ENCODE measurements at places on chromosomes 11 and 22.

- no peaks in the 10 kb centered on the region for H3K36me3 ChIP-seq
- no peaks in the 10 kb centered on the region for H3K27me3 ChIP-seq
- no peak for DNase-seq
- H3K4me1 ChIP-seq: peaks cover 9% of the 10 kb centered on the region
- H3K27ac ChIP-seq: no peak overlapping the region
These were observed 6.4 kb upstream of the CCDC88B start for GRCh38 chr11:64333556-64333955.

DNA sequence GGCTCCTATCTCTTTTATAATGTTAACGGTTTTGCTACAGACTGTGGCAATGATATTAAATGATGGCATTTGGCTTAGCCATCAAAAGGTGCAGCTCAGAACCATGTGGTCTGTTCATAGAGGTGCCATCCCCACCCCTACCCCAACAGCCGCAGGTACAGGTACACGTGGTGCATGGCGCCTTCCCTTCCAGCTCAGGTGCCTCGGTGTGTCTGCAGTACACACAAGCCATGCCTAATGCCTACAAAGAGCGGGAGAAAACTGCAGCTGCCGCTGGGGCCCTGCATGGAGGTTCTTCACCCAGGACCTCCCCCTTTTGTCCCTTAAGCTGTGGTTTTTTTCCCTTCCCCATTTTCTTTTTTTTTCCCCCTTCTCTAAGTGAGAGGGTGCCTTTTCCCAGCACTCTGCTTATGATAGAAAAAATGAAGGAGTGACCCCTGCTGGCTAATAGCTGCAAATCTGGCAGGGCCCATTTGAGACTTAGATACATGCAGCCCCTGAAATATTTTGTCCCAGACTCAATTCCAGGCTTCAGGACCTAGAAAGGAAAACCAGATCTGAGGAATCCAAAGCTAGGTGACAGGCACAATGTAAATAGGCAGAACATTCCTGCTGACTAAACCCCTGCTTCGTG is 6.5 kb downstream of the OR52M1 start:
- H3K36me3 ChIP-seq: no peaks in the 10 kb centered on the region
- H3K27me3 ChIP-seq: no peaks in the 10 kb centered on the region
- no peak overlapping the region for H3K4me3 ChIP-seq
- H3K27ac ChIP-seq: no peak overlapping the region
- DNase-seq: no peak

DNA sequence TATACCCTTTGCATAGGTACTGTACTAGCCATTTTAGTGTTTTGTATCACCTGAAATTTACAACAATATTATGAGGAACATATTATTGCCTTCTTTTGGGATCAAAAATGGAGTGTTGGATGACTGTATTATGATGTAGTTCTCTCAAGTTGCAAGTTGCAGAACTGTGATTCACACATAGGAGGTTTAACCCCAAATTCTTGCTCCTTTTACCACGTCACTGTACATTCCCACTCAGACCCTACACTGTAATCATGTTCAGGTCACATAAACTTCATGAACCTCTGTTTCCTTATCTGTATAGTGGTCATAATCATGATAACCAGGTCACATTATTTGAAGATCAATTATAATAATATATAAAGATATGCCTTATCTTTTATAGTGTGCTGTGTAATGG is 925.1 kb upstream of the TENM4 start:
- H3K4me1 ChIP-seq: no peaks in the 10 kb centered on the region
- no peak overlapping the region for H3K27ac ChIP-seq
- no peaks in the 10 kb centered on the region for H3K27me3 ChIP-seq
- H3K4me3 ChIP-seq: no peak overlapping the region
- no peaks in the 10 kb centered on the region for H3K36me3 ChIP-seq

- H3K27me3 ChIP-seq: no peaks in the 10 kb centered on the region
- no peaks in the 10 kb centered on the region for H3K36me3 ChIP-seq
- no peaks in the 10 kb centered on the region for H3K4me1 ChIP-seq
- no peak overlapping the region for H3K4me3 ChIP-seq
- DNase-seq: no peak
These were observed 754.4 kb upstream of the ARHGAP42 start for GRCh38 chr11:99932684-99933083.

GRCh38 chr11:102921587-102922220 is 33.8 kb downstream of the MMP13 start:
- peaks cover 8% of the 10 kb centered on the region for H3K4me1 ChIP-seq
- H3K4me3 ChIP-seq: no peak overlapping the region
- H3K27ac ChIP-seq: no peak overlapping the region

- H3K36me3 ChIP-seq: no peaks in the 10 kb centered on the region
- H3K27ac ChIP-seq: no peak overlapping the region
- no peaks in the 10 kb centered on the region for H3K27me3 ChIP-seq
These were observed 4.9 kb downstream of the TPBGL start for GRCh38 chr11:75245356-75246005.

DNA sequence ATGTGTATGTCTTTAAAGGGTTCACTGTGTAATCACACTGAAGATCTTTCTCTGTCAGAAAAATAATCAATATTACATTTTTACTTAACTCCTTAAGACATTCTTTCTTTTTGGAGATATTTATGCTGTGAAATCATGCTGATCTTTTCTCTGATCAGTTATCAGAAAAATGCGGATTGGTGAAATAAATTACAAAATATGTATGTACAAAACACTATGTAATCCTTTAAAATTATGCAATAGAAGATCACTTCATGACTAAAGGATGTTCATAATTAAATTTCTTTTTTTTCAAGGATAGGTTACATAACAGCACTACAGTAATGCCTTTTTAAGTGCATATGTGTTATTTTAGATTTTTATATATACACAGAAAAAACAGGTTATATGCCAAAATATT is 24.7 kb downstream of the BTBD10 start:
- H3K36me3 ChIP-seq: no peaks in the 10 kb centered on the region
- H3K4me1 ChIP-seq: peaks cover 2% of the 10 kb centered on the region
- no peak for DNase-seq

GRCh38 chr22:26784772-26785171 is 127.4 kb downstream of the MIAT start:
- no peak for DNase-seq
- no peak overlapping the region for H3K27ac ChIP-seq
- H3K4me3 ChIP-seq: no peak overlapping the region
- no peaks in the 10 kb centered on the region for H3K36me3 ChIP-seq

GRCh38 chr22:45775569-45776312 is 104.1 kb downstream of the ATXN10 start:
- H3K27me3 ChIP-seq: no peaks in the 10 kb centered on the region
- H3K4me3 ChIP-seq: no peak overlapping the region
- no peak for DNase-seq
- no peak overlapping the region for H3K27ac ChIP-seq

DNA sequence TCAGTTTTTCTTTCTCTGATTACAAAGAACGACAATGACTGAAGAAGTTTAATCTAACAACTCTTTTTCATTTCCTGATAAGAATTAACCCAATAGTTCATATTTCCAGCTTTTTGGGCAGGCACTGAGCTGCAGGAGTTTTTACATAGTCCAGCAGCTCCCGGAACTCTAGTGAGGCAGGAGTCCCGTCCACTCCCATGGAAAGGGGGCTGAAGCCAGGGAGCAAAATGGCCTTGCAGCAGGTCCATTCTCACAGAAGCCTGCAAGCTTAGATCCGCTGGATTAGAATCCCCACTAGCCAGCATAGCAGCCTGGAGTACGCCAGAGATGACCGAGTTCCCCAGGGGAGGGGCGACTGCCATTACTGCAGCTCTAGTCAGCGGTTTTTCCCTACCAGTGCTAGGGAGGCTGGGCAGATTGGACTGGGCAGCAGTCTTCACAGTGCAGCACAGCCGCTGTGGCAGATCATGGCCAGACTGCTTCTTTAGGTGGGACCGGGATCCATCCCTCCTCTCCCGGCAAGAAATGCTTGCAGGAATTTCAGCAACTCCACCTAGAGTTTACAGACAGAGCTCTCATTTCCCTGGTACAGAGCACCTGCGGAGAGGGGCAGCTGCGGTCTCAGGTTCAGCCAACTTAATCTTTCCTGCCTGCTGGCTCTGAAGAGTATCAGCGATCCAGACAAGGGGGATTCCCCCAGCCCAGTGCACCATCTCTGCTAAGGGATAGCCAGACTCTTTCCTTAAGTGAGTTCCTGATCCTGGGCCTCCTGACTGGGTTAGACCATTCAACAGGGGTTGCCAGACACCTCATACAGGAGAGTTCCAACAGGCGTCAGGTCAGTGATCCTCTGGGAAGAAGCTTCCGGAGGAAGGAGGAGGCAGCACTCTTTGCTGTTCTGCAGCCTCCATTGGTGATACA is 742 bp upstream of the CASP4 start:
- peak; percentile 36 for DNase-seq
- H3K27ac ChIP-seq: peak overlapping the region; percentile 82
- peak overlapping the region; percentile 38 for H3K4me3 ChIP-seq
- no peaks in the 10 kb centered on the region for H3K27me3 ChIP-seq

GRCh38 chr11:45683271-45684058 is 18.0 kb upstream of the CHST1 start:
- no peaks in the 10 kb centered on the region for H3K36me3 ChIP-seq
- no peaks in the 10 kb centered on the region for H3K27me3 ChIP-seq
- H3K4me3 ChIP-seq: no peak overlapping the region
- H3K4me1 ChIP-seq: no peaks in the 10 kb centered on the region
- no peak overlapping the region for H3K27ac ChIP-seq

DNA sequence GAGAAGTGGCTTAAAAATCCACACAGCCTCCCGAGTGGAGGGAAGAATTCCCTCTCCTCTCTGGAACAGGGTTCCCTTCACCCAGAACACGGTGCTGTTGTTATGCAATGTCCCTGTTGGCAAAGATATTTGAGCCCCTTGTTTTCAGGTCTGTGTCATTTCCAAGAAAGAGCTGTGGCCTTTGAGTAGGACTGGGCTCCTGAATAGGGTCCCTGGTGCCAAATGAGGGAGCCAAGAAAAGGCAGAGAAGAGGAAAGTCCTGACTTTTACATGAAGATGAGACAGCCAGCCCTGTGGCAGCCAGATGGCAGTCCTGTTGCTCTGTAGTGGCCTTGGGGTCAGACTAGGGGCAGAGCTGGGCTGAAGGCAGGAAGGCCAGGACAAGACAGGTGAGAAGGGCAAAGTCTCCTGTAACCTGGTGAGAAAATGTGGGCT is 51.2 kb upstream of the ELF5 start:
- no peaks in the 10 kb centered on the region for H3K36me3 ChIP-seq
- H3K4me3 ChIP-seq: no peak overlapping the region
- DNase-seq: no peak
- no peaks in the 10 kb centered on the region for H3K4me1 ChIP-seq
- H3K27me3 ChIP-seq: peaks cover 2% of the 10 kb centered on the region

GRCh38 chr11:104522650-104523049 is 358.7 kb upstream of the PDGFD start:
- no peaks in the 10 kb centered on the region for H3K36me3 ChIP-seq
- no peak overlapping the region for H3K4me3 ChIP-seq
- H3K27ac ChIP-seq: no peak overlapping the region
- H3K27me3 ChIP-seq: no peaks in the 10 kb centered on the region
- DNase-seq: peak; percentile 30

- no peaks in the 10 kb centered on the region for H3K36me3 ChIP-seq
- no peak overlapping the region for H3K27ac ChIP-seq
- DNase-seq: peak; percentile 53
- no peaks in the 10 kb centered on the region for H3K4me1 ChIP-seq
- no peaks in the 10 kb centered on the region for H3K27me3 ChIP-seq
- H3K4me3 ChIP-seq: no peak overlapping the region
These were observed 96.1 kb downstream of the FDX1 start for GRCh38 chr11:110525883-110526282.

DNA sequence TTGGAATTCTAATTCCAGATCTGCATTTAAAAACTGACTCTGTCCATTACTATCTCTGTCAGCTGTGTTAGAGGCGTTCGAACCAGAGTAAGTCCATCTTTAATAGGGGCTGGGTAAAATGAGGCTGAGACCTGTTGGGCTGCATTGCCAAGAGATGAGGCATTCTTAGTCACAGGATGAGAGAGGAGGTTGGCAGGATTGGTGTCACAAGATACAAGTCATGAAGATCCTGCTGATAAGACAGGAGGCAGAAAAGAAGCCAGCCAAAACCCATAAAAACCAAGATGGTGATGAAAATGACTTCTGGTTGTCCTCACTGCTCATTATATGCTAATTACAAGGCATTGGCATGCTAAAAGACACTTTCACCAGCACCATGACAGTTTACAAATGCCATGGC is 356.3 kb upstream of the ISX start:
- H3K27ac ChIP-seq: no peak overlapping the region
- H3K4me1 ChIP-seq: no peaks in the 10 kb centered on the region
- H3K4me3 ChIP-seq: no peak overlapping the region
- no peak for DNase-seq
- H3K27me3 ChIP-seq: no peaks in the 10 kb centered on the region

GRCh38 chr11:6258141-6258540 is 1.5 kb upstream of the CCKBR start:
- H3K27ac ChIP-seq: no peak overlapping the region
- H3K4me1 ChIP-seq: peaks cover 11% of the 10 kb centered on the region
- H3K36me3 ChIP-seq: no peaks in the 10 kb centered on the region
- H3K4me3 ChIP-seq: no peak overlapping the region
- H3K27me3 ChIP-seq: peaks cover 2% of the 10 kb centered on the region

DNA sequence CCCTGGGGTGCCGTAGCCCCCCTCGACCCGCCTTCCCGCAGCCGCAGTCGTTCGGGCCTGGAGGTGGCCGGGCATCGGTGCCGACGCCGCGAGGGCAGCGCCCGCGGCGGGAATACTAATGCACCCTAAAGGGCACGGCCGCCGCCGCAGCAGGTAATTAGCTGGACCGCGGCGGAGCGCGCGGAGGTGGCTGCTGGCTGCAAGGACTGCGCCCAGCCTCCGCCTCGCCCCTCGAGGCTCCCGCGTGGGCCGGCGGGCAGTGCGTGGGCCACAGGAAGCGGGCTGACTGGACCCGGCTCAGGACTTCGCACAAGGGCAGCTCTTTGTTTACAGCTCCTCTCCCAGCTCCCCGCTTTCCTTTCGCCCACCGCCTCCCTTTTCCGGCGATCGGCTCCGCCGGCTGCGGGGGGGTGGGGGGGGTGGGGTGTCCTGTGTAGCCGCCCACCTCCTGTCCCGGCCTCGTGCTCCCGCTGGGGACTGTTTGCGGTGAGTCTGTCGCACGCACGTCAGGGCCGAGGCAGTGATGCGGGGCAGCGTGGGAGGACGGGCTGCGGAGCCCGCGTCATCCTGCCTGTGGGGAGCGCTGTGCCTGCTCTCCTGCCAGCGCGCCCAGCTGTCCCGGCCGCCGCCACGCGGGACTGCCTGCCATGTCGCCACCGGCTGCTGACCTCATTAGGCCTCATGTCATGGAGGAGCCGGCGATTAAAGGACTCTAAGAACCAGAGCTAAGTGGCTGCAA is 53.2 kb downstream of the GRIK4 start:
- H3K4me3 ChIP-seq: no peak overlapping the region
- H3K27ac ChIP-seq: no peak overlapping the region
- no peaks in the 10 kb centered on the region for H3K36me3 ChIP-seq
- peaks cover 18% of the 10 kb centered on the region for H3K4me1 ChIP-seq
